T-helper 9 cell (primary cell): ENCODE measurements at places on chromosomes 2 and 18.
A peak's percentile ranks its signal among the peaks of the same experiment; 100 is the strongest.

DNA sequence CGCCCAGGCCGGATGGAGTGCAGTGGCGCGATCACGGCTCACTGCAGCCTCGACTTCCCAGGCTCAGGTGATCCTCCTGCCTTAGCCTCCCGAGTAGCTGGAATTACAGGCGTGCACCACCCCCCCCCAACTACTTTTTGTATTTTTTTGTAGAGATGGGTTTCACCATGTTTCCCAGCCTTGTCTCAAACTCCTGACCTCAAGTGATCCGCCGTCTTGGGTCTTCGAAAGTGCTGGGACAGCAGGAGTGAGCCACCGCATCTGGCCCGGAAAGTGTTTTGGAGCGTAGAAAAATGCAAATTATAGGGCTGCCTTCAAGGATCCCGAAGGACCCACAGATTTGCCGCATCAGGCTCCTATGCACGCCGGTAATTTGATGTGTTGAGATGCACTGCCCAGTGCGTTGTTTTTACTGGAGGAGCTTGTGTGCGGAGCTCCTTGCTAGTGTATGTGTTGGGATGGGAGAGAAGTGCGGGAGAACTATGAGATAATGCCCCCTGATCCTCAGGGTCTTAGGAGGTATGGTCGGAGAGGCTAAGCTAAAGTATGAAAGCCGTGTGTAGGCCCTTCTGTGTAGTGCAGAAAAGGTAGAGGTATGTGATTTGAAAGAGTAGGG lies 1.2 kb upstream of the CLASP1 start:
- no peak for DNase-seq

- no peak for DNase-seq
Observed at GRCh38 chr2:225996462-225996828, 596.9 kb downstream of the NYAP2 start.

DNA sequence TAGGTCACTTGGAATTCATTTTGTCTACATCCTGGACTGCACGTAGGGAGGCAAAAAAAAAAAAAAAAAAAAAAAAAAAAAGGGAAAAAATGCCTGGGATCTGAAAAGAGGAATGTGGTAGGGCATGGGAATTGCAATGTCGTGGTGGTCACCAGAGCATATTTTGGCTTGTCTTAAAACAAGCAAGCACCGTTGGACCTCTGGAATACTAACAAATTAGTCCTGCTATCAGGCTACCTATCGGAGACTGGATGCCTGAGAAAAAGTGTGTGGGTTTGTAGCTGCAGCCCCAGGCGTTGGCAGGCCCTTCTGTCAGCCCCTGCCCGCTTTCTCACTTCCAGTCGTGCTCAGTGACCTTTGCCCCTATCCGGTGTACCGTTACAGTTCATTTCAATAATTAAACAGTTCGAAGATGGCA lies 588.5 kb upstream of the ZEB2 start:
- DNase-seq: no peak

GRCh38 chr2:230665263-230665691 lies 47.4 kb upstream of the CAB39 start:
- no peak for DNase-seq

DNA sequence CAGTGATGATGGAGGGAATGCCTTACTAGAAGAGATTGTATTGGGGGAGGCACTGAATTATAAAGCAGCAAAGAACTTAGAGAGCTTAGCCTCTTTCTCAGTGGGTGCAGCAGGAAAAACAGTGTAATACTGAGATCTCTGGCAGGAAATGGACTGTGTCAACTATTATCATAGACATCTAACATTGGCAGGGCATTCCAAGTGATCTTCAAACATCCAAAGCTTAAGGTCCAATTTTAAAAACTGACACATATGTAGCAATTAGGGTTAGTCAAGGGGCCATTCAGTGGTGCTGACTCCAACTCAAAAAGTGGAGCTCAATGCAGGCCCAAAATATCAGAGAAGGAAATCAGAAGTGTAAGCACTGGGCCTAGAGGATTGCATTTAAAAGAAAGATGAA lies 106.6 kb upstream of the DDX18 start:
- DNase-seq: no peak

DNA sequence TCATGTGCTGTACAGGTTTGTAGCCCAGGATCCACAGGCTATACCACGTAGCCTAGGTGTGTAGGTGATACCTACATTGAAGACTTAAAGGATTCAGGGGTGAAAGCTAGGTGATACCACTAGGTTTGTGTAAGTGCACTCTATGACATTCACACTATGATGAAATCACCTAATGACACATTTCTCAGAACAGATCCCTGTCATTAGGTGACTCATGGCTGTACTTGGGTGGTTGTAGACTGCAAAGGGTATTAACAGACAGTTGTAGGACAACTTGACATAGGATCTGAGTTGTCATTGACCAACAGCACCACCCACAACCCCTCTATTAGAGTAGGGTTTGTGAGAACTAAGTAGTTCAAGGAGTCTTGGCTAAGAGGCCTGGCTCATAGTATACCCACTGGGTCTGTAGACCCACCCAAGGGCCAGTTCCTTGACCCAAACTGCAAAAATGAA lies 27.7 kb upstream of the SMCHD1 start:
- no peak for DNase-seq

GRCh38 chr2:19073522-19073921 lies 284.9 kb downstream of the OSR1 start:
- DNase-seq: no peak

DNA sequence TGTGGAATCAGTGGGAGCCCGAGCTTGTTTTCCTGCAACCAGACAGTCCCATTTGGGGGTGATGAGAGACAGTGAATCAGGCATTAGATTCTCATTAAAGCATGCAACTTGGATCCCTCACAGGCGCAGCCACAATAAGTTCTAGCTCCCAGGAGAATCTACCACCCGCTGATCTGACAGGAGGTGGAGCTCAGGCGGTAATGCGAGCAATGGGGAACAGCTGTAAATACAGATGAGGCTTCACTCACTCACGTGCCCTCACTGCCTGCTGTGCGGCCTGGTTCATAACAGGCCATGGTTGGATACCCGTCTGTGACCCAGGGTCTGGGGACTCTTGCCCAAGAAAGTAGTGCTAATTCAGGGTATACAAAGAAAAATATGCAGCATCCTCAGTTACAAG lies 144.8 kb upstream of the RGPD4 start:
- DNase-seq: no peak

- no peak for DNase-seq
Observed at GRCh38 chr2:236393101-236393500, 128.9 kb upstream of the ASB18 start.

GRCh38 chr2:61950571-61951315 lies 45.3 kb downstream of the COMMD1 start:
- DNase-seq: no peak

- DNase-seq: peak; percentile 62
Observed at GRCh38 chr2:127049927-127050802, 56.8 kb downstream of the BIN1 start.

DNA sequence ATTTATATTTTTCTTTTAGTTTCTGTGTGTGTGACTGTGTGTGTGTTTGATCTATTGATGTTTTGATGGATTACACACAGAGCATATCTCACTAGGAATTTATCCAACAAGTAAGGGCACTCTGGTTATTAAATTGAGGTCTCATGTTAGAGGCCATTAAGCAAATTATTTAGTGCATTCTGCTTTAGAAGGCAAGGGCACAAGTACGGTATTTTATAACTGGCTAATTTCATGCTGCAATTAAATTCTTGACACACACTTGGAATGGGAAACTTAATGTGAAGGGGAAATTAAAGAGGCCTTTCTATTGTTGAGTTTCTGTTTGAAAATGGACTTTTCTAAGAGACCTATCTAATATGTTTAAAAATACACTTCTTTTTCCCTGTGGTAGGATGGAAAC lies 25.8 kb downstream of the NYAP2 start:
- DNase-seq: no peak

DNA sequence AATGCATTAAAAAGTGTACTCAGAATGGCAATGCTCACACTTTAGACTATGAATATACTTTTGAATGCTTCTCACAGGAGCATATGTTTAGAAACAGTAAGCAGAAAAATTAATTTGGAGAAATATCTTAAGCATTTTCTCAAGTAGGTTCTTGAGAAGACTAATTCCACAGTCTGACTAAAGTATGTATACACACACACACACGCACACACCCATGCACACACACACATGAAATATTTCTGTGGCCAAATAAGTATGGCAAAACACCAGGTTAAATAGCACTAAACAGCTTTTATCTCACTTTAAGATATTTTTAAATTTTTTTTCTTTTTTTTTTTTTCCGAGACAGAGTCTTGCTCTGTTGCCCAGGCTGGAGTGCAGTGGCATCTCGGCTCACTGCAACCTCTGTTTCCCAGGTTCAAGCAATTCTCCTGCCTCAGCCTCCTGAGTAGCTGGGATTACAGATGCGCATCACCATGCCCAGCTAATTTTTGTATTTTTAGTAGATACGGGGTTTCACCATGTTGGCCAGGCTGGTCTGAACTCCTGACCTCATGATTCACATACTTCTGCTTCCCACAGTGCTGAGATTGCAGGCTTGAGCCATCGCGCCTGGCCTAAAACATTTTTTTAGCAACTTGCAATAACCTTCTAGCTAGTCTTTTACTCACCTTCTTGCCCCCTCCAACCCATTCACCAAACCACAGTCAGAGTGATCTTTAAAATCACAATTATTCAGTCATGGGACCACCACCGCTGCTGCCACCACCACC lies 67.5 kb upstream of the SCG2 start:
- no peak for DNase-seq

GRCh38 chr2:147468349-147468748 lies 376.5 kb upstream of the ACVR2A start:
- DNase-seq: no peak

DNA sequence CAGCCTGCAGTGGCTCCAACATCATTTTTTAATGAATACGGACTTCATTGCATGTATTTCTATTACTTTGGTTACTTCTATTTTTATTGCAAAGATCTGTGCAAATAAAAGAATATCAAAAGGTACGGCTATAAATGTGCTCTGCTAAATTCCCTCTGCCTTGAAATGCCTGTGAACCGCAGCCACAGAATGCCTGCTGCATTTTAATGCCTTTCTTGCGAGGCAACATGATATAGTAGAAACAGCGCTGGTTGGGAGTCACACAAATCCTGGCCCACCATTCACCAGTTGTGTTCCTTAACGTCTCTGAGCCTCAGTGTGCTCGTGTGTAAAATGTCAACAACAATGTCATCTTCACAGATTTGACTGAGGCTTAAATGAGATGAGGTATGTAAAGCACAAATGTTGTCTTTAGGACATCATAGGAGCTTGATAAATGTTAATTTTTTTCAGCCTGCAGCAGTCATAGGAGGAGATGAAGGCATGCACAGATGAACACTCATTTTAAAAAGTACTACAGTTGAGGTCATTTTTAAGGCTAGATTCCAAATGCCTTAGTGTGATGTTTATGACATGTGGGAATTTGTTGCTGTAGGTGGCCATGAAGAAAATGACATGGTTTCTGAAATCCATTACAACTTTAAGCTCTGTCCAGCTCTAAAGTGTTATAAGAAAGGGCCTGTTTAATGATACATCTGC lies 187.6 kb upstream of the NRP2 start:
- DNase-seq: no peak
